ENCODE measurements at places on chromosomes 5 and 9.

DNA sequence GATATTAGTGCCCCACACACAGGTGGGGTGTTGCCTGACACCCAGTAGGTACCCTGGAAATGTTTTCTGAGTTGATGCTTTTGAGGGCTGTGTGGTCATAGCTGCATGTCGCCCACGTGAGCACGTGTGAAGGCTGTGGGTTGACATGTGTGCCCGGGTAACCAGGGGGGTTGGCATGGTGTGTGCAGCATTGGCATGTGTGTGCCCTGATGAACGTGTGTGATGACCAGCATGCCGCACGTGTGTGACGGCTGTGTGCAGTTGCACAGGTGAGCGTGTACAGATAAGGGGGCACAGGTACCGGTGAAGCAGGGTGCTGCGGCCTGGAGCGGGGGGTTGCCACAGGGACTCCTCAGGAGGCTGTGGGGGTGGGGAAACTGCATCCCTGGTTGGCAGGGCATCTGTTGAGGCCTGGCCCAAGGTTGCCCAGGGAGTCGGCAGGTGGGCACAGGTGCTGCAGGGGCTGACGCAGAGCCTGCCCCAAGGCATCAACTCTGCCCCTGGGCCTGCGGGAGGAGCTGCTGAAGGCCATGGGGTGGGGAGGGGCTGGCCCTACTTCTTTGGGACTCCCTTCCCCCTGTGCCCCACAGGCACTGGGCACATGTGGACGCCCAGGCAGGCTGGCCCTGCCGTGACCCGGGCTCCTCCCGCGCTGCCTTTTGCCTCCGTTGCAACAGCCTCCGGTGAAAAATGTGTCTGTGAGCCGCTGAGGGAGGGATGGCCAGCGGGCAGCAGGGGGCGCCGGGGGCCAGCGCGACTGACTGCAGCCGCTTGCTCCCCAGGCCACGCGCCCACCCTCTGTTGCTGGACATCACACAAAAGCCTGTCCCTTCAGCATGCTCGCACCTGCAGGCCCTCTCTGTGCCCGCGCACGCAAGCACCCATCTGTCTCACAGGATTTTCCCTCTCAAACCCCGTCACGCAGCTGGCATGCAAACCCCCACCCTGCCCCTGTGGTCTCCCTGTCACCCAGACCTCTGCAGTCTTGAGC is 2.2 kb downstream of the UNC5A start:
- peak; percentile 47 for DNase-seq

- no peak for DNase-seq
Measured at GRCh38 chr9:85717220-85717619, 24.5 kb downstream of the AGTPBP1 start.

DNA sequence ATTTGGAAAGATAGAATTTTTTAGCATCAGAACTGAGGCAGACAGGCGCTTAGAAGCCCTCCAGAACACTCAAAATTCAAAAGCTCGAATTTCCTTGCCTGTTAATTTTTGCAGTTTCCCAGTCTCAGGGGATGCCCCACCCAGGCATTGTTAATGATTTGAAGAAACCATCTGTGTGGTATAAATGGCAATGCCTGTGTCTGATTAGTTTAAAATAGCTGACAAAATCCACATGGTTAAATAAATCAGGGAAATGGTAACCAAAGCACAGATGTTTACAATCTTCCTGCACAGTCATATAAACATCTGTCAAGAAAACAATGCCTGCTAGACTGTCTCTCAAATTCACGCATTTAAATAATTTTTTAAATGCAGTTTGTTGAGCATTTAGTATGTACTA is 185.2 kb upstream of the RGMB start:
- DNase-seq: no peak

- no peak for DNase-seq
Measured at GRCh38 chr9:35522187-35522586, 32.3 kb downstream of the RUSC2 start.

DNA sequence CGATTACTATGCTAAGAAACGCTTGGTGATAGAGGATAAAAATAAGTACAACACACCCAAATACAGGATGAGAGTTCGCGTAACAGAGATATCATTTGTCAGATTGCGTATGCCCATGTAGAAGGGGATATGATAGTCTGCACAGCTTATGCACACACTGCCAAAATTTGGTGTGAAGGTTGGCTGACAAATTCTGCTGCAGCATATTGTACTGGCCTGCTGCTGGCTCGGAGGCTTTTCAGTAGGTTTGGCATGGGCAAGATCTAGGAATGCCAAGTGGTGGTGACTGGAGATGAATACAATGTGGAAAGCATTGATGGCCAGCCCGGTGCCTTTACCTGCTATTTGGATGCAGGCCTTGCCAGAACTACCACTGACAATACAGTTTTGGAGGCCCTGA is 208.4 kb downstream of the PDZD2 start:
- no peak for DNase-seq

- no peak for DNase-seq
Measured at GRCh38 chr9:121156263-121156731, 45.4 kb downstream of the RAB14 start.

GRCh38 chr5:170818232-170818631 is 34.7 kb downstream of the GABRP start:
- no peak for DNase-seq

GRCh38 chr5:170176916-170177315 is 55.9 kb upstream of the C5orf58 start:
- no peak for DNase-seq

- DNase-seq: no peak
Measured at GRCh38 chr5:41808294-41808693, 61.9 kb downstream of the OXCT1 start.

All from right hindlimb (tissue), 1 donor.